NCI-H69 (cell line): ENCODE measurements at places on chromosomes 2 and 18.

- DNase-seq: peak; percentile 84
These were observed 13.9 kb downstream of the RDH14 start for GRCh38 chr2:18546567-18546966.

GRCh38 chr2:238627899-238628298 lies 201.2 kb downstream of the ASB1 start:
- no peak for DNase-seq

- no peak for DNase-seq
These were observed 8.1 kb downstream of the EMX1 start for GRCh38 chr2:72925328-72925943.

- DNase-seq: no peak
These were observed 32.7 kb downstream of the MEX3C start for GRCh38 chr18:51164761-51165281.

DNA sequence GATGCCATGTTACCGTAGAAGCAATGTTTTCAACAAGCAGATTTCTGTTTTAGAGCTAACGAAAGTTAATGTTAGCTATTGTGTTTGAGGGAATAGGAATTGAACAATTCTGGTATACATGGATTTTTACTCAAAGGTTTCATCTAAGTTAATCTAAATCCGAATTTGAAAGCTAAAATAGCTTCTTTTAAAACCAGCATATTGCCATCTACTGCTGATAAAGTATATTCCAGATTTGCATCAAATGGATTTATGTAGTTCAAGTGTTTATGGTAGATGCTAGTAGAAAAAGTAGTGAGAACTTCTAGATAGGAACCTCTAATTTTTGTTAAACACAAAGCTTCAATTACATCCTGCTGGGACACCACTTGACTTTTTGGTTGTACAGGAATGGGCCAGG lies 1569.5 kb upstream of the NXPH2 start:
- no peak for DNase-seq

- DNase-seq: peak; percentile 38
These were observed 1.1 kb upstream of the EVA1A start for GRCh38 chr2:75561566-75562512.

DNA sequence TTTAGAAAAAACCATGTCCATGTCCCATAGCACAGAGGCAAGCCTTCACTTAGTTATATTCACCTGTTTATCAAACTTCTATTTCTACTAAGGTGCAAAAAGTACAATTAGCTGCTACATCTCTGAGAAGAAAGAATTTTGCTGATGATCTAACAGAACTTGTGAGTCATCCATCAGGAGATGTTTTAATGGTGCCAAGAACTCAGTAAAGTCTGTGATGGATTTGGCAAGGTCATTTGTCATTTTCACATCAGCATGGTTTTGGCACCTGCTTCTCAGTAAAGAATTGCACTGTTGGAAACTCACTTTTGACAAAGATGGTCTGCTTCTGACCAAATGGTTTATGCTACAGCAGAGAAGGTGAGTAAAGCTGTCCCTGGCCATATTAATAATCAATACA lies 195.7 kb upstream of the TMEFF2 start:
- no peak for DNase-seq

GRCh38 chr2:132550946-132551345 lies 119.1 kb downstream of the LYPD1 start:
- DNase-seq: no peak

DNA sequence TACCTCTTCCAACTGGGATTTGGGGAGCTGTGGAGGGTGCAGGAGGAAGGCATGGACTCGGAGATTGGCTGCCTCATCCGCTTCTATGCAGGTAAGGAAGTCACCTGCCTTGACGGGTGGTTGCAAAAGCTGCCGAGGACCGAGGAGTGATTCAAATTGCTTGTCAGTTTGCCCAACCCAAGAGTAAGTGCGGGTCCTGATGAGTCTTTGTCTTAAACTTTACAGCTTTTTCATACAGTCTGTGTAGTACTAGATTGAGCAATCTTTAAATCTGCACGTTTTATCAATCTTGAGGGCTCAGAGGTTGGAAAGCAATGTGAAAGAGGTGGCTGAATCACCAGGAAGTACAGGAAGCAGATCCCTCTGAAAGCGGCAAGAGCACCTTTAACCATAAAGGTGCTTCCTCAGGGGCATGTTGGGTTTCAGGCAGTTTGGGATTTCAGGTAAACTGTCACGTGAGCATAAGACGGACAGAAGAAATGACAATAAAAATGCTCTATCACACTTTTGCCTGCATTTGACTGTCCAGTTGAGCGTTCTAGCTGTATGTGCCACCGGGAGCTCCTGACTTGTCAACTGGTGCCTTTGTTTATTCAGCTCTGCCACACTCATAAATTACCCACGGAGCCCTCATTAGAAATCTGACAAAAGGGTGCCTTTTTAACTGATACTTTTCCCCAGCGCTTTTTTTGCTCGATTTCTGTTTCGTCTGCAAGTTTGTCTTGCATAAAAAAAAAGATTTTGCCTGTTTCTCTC lies 2.0 kb downstream of the PHLPP1 start:
- DNase-seq: peak; percentile 94

- no peak for DNase-seq
These were observed 113.8 kb upstream of the EML6 start for GRCh38 chr2:54609647-54610046.

DNA sequence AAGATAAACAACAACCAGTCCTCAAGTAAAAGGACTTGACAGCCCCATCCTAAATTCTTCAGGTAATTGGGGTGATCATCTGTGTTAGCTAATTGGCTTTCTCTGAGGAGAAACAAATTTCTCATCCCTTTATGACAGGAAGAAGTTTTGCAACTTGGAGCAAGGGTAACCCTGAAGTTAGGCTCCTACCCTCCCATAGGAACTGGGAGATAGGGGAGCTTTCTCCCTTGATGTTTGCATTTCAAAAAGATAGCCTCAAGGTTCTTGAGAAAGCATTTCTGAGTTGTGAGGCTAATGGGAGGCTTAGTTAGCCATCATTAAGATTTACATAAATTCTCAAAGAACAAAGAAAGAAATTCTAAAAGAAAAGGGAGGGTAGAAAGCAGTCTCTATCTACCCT lies 95.4 kb downstream of the MAP2 start:
- peak; percentile 56 for DNase-seq

DNA sequence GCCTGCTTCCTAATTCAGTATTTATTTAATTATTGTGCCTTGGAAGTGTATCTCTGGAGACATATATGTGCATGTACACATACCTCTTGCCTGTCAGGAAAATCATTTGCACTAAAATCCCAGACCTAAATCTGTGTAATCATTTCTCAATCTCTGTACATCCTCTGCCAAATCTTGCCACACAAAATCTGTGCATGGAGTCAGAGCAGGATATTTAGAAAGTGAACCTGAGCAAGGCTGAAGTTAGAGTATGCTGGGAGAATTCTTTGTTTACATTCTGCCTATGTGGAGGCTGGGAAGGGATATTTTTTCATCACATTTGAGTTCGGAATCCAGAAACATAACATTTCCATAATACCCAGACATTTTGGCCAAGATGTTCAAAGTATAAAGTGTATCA lies 9.3 kb downstream of the XRCC5 start:
- DNase-seq: no peak

- DNase-seq: no peak
These were observed 444.3 kb downstream of the NBAS start for GRCh38 chr2:15116830-15117229.

GRCh38 chr18:2538236-2538635 lies 33.1 kb downstream of the METTL4 start:
- DNase-seq: peak; percentile 59

DNA sequence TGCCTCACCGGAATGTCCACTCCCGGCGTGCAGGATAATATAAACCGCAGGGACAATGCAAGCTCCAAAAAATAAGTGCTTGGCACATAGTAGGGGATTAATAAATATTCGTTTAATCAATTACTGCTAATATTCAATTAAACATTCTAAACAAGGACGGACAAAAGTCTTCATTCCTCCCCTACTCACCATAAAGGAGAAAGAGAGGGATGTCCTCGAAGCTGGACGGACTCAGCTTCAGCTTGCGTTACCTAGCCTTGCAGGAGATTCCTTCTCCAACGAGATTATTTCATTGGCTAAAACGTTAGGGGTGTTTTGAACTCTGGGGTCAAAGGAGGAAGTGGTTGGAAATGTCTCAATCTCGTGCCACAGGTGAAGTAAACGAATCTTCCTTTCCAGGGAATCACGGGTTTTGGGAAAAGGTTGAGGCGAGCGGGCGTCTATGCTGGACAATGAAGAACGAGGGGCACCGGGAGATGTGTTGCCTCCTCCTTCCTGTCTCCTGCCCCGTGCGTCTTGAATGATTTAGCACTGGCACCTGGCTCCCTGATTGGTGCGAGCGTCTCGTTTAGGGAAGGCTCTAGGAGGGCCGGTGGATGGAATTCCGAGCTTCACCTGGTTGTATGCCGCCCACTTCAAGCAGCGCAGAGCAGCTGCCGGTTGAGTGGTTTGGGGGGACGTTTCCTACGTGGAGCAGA lies 2.0 kb upstream of the GAD1 start:
- DNase-seq: peak; percentile 89

GRCh38 chr2:230439590-230439989 lies 23.6 kb downstream of the SP100 start:
- no peak for DNase-seq

DNA sequence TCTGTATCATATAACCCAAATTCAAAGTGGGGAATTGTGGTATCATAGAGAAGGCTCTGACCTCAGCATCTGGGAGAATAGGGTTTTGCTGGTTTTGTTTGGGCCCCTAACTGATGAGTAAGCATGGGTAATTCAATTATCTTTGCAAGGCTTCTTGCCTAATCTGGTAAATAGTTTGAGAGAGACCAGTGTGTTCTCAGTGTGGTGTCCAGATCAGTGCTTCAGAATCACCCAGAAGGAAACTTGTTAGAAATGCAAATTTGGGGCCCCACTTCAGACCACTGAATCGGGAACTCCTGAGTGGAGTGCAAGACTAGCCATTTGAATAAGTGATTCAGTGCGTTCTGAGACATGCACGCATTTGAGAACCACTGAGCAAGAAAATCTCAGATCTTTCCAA lies 282.7 kb downstream of the EPHA4 start:
- no peak for DNase-seq

DNA sequence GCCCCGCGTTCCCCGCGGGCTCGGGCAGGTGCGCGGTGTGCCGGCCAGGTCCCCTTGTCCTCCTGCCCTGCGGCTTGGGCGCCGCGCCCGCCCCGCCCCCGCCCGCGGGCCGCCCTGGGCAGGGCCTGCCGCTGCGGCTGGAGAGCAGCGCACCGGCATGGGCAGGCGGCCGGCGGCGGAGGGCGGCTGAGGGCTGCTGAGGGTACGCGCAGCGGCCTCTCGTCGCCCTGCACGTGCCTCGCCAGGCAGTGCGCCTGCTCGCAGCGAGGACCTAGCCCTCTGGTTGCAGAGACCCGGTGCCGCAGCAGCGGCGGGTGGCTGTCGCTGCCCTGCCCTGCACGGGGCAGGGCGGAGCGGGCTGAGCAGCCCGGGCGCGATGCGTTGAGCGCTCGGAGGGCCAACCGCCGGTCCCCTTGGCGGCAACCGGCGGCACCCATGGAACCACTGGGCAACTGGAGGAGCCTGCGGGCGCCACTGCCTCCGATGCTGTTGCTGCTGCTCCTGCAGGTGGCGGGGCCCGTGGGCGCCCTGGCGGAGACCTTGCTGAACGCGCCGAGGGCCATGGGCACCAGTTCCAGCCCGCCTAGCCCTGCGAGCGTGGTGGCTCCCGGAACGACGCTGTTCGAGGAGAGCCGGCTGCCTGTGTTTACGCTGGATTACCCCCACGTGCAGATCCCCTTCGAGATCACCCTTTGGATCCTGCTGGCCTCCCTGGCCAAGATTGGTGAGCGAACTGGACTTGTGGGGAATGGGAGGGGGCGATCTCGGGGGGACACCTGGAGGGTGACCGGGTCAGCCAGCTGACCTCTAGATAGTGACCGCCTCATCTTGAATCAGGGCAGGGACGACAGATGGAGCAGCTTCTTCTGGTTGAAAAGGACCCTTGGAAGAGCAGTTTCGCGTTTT lies at the start of gene SLC9A2:
Gene SLC9A2 (plus strand): TSS at position 140 of the 906 bp plus-strand sequence. CDS start 296 bp downstream, at position 436.
- peak; percentile 19 for DNase-seq

- DNase-seq: no peak
These were observed 156.0 kb downstream of the CERS6 start for GRCh38 chr2:168611896-168612650.

DNA sequence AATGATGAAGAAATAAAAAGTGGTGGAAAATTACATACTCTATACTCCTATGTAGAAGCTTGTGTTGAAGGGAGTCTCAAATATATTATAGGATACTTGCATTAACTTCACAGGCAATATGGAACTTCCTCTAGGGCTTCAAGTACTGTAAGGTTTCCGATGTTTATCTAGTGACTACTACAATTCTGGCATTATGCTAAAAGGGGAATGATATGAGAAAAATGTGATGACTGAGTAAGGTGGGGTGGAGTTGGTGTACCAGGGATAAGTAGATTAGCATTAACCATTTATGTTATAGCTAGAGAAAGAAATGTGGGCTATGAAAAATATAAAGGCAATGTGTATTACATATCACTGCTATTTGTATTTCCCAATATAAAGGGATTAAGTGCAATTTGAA lies 229.5 kb downstream of the DCC start:
- peak; percentile 40 for DNase-seq

- DNase-seq: peak; percentile 90
These were observed 68.4 kb downstream of the MCFD2 start for GRCh38 chr2:46847185-46847710.

GRCh38 chr2:236960531-236960930 lies 125.2 kb upstream of the COPS8 start:
- no peak for DNase-seq

GRCh38 chr18:6111726-6112125 lies 216.4 kb upstream of the TMEM200C start:
- DNase-seq: peak; percentile 49

DNA sequence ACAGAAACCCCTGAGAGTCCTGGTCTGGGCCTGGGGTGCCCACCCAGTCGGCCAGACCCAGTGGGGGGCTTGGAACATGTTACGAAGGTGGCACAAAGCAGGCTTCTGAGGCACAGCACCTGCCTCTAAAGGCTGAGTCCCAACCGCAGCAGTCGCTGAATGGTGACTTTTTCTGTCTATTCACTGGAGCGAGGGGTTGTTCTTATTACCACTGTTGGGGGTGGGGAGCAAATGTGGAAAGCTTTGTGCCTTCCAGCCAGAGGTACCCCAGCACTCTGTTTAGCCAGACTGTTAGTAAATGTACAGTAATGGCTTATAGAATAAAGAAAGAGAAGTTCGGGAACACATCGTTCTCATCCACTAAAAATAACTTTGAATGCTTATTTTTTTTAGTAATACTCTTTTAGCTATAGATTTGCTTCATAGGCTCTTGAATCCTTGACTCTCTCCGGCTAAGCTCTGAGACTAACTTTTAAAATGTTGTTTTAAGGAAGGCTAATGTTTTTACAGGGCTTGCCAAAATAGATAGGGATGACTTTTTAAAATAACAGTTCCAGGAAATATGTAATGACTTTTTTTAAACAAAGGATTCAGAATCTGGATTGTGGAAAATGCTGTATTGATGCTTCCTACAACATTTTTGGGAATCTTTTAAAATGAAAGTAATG lies 23.4 kb upstream of the PTPN2 start:
- DNase-seq: no peak

- DNase-seq: peak; percentile 72
These were observed 209.4 kb upstream of the CXCR4 start for GRCh38 chr2:136327162-136327852.

- peak; percentile 53 for DNase-seq
These were observed 124.5 kb upstream of the CDC42EP3 start for GRCh38 chr2:37795938-37796337.

GRCh38 chr2:180699657-180700361 lies 280.6 kb upstream of the UBE2E3 start:
- DNase-seq: peak; percentile 39

- peak; percentile 84 for DNase-seq
These were observed 202.8 kb downstream of the WDR7 start for GRCh38 chr18:56853961-56854360.

GRCh38 chr2:50591021-50591420 lies 440.9 kb downstream of the NRXN1 start:
- DNase-seq: no peak
